Lung (tissue), 17 donors: ENCODE measurements at places on chromosomes 12 and 14. TPM values are rescaled to one million over a fixed set of nuclear protein-coding genes. Genes with fewer than 3 reads are reported as not detected.

DNA sequence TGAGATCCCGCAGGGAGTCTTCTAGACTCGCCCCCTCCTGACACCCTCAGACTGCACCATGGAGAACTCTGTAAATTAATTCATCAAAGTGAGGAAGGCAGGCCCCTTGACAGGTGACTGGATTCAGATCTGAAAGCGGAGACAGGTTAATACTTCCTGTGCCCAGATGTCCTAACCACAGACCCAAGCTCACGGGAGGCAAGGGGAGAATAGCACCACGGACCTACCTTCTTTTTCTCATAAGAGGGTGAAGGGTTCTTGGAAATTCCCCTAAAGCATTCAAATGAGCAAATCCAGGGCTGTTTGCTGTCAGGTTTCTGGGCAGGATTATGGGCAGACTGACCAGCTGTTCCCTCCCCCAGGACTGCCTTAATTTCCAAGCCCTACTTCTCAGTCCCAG lies 170.0 kb downstream of the ZFP36L1 start:
- H3K27ac ChIP-seq = no peak overlapping the region
- DNase-seq = no peak
- H3K4me3 ChIP-seq = no peak overlapping the region
- H3K27me3 ChIP-seq = no peaks in the 10 kb centered on the region
- no peaks in the 10 kb centered on the region for H3K36me3 ChIP-seq
- no peaks in the 10 kb centered on the region for H3K4me1 ChIP-seq

DNA sequence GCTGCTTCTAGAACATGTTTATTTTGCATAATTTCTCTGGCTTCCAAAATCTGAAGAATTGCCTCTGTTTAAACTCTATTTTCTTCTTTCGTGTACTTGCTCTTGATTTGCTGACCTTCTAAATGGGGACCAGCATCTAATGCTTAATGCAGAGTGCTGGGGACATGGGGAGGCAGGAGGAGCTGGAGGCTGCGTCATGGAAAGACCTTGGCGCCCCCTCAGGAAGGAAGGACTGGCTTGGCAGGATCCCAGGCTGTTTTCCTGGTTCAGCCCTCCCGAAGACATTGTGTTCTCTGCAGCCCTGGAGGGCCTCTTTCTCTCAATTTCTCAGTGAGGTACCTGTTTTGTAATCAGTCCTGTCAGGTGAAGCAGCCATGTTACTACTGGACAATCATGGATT lies 5.5 kb downstream of the PRKCH start:
- H3K4me3 ChIP-seq = no peak overlapping the region
- peaks cover 3% of the 10 kb centered on the region for H3K4me1 ChIP-seq
- peak; percentile 76 for DNase-seq
- no peaks in the 10 kb centered on the region for H3K27me3 ChIP-seq
- H3K36me3 ChIP-seq = no peaks in the 10 kb centered on the region

GRCh38 chr14:72608391-72609204 lies 285.3 kb downstream of the DPF3 start:
- no peaks in the 10 kb centered on the region for H3K36me3 ChIP-seq
- no peak for DNase-seq
- H3K4me1 ChIP-seq = peaks cover 7% of the 10 kb centered on the region

- no peaks in the 10 kb centered on the region for H3K36me3 ChIP-seq
- DNase-seq = no peak
- no peaks in the 10 kb centered on the region for H3K27me3 ChIP-seq
- peaks cover 6% of the 10 kb centered on the region for H3K4me1 ChIP-seq
These were observed 120.8 kb downstream of the DNAI7 start for GRCh38 chr12:25074113-25074512.

- peaks cover 28% of the 10 kb centered on the region for H3K4me1 ChIP-seq
- peak overlapping the region; percentile 89 for H3K27ac ChIP-seq
- H3K27me3 ChIP-seq = no peaks in the 10 kb centered on the region
- no peak overlapping the region for H3K4me3 ChIP-seq
- H3K36me3 ChIP-seq = no peaks in the 10 kb centered on the region
These were observed 3.1 kb downstream of the SINHCAF start for GRCh38 chr12:31322801-31323207.

DNA sequence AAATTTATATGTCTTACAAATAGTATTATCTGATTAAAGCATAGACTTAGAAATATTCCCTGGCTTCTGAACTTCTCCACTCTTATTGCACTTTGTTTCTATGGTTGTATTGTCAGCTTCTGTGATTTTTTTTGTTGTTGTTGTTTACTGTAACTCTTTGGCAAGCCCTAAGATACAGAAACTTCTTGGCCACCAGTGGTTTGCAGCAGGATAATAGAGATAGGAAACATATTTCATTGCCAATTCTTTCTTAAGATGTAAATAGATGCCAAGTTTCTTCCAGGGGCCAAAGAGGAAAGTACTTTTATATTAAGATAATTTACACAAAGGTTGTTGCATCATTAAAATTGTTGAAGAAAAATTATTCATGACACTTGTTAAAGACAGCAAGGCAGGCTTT lies 123.8 kb downstream of the PTPRB start:
- no peaks in the 10 kb centered on the region for H3K4me1 ChIP-seq
- H3K4me3 ChIP-seq = no peak overlapping the region
- H3K27me3 ChIP-seq = no peaks in the 10 kb centered on the region
- no peak overlapping the region for H3K27ac ChIP-seq

DNA sequence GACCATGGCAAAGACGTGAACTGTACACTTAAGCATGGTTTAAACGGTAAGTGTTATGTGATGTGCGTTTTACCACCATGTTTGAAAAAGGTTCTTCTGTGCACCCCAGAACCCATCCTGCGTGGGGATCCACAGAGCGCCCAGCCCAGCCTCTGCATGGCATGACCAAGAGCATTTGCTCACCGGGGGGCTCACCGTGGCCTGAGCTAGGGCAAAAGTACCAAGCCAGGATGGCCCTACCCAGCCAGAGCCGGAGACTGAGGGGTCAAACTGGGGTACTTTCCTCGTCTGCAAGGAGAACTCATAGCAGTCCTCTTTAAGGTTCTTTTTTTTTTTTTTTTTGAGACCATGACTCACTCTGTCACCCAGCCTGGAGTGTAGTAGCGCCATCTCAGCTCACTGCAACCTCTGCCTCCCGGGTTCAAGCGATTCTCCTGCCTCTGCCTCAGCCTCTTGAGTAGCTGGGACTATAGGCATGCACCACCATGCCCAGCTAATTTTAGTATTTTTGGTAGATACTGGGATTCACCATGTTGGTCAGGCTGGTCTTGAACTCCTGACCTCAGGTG lies 16.4 kb upstream of the ANKRD9 start:
- no peaks in the 10 kb centered on the region for H3K27me3 ChIP-seq
- H3K4me1 ChIP-seq = peaks cover 11% of the 10 kb centered on the region
- peak overlapping the region; percentile 1 for H3K27ac ChIP-seq
- no peaks in the 10 kb centered on the region for H3K36me3 ChIP-seq

The PMEL gene
- total RNA-seq = 0.43 TPM

- H3K36me3 ChIP-seq = no peaks in the 10 kb centered on the region
- H3K4me3 ChIP-seq = no peak overlapping the region
- no peak overlapping the region for H3K27ac ChIP-seq
- no peak for DNase-seq
- no peaks in the 10 kb centered on the region for H3K27me3 ChIP-seq
These were observed 51.3 kb downstream of the MON2 start for GRCh38 chr12:62517887-62518286.

GRCh38 chr14:76715101-76715500 lies 46.2 kb upstream of the VASH1 start:
- no peak for DNase-seq
- no peak overlapping the region for H3K4me3 ChIP-seq
- H3K36me3 ChIP-seq = no peaks in the 10 kb centered on the region
- H3K27ac ChIP-seq = peak overlapping the region; percentile 84

DNA sequence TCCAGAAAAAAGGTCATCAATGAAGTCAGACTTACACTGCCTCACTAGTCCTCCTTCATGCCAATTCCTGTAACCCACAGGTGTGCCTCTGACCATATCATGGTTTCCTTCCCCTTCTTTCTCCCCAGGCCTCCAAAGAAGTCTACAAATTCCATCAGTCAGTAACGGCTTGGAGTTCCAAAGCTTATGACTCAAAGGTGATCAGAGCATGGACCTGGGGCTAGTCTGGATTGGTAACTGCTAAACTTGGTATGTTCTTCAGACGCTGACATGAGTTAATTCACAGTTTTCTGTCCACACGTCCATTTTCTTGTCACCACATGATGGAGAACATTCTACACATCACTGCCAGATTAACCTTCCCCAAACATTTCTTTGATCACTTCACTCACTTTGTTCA lies 560.4 kb downstream of the ETNK1 start:
- no peaks in the 10 kb centered on the region for H3K36me3 ChIP-seq
- no peaks in the 10 kb centered on the region for H3K27me3 ChIP-seq
- H3K4me3 ChIP-seq = no peak overlapping the region
- no peak overlapping the region for H3K27ac ChIP-seq

The RNASE3 gene
- total RNA-seq = 0.31 TPM

DNA sequence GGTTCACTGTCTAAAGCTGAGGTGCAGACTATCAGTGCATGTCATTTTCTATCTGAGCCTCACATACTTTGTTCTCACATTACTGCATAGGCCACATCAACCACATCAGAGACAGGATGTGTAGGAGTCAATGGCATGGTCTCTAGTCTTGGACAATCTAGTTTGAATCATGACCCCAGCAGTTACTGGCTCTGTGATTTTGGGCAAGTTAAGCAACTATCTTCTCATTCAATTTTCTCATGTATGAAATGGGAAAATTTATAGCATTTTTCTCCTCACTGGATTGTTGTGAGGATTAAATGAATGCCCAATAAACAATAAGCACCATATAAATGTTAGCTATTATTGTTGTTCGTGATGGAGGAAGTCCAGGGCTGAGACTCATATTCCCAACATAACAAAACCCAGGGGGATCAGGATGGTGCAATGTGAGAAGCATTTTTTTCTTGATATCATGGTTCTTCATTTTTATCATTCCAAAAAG lies 432.6 kb downstream of the LRIG3 start:
- H3K36me3 ChIP-seq = no peaks in the 10 kb centered on the region
- no peak overlapping the region for H3K4me3 ChIP-seq
- no peaks in the 10 kb centered on the region for H3K4me1 ChIP-seq
- H3K27me3 ChIP-seq = no peaks in the 10 kb centered on the region

DNA sequence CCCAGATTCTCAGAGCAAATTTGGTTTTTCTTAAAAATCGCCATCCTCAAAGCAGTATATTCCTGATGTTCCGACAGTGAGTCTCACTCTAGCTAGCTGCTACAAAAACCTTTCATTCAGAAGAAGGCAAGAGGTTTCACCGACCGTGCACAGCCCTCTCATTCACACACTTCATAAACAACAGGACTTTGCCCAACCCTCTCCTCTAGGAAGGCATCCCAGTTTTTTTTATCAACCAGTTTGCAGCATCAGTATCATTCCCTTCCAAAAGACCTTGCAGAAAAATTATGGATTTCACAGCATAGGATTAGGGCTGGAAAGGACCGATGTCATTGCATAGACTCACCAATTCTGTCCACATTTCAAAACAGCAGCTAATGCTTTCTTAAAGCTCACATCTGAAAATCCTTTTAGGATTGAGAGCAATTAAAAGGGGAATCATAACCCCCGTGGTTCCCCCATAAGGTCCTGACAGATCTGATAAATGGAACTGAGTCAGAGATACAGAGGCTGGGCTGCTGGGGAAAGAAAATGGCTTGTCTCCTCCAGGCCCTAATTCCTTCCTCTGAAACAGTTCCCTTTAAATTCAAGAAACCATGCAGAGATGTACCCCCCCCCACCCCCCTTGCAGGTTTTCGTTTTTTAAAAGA lies 597 bp downstream of the SVOP start:
- no peaks in the 10 kb centered on the region for H3K27me3 ChIP-seq
- H3K27ac ChIP-seq = no peak overlapping the region
- H3K36me3 ChIP-seq = no peaks in the 10 kb centered on the region
- no peaks in the 10 kb centered on the region for H3K4me1 ChIP-seq

The SIX4 gene
- 7.1 TPM for total RNA-seq

GRCh38 chr12:117261247-117261646 lies 71.0 kb upstream of the FBXO21 start:
- no peaks in the 10 kb centered on the region for H3K36me3 ChIP-seq
- no peaks in the 10 kb centered on the region for H3K4me1 ChIP-seq
- no peak overlapping the region for H3K27ac ChIP-seq
- DNase-seq = no peak
- H3K27me3 ChIP-seq = no peaks in the 10 kb centered on the region

GRCh38 chr12:132661972-132662371 lies 25.2 kb downstream of the POLE start:
- no peaks in the 10 kb centered on the region for H3K27me3 ChIP-seq
- peaks cover 66% of the 10 kb centered on the region for H3K36me3 ChIP-seq
- H3K27ac ChIP-seq = no peak overlapping the region
- no peaks in the 10 kb centered on the region for H3K4me1 ChIP-seq
- H3K4me3 ChIP-seq = no peak overlapping the region

DNA sequence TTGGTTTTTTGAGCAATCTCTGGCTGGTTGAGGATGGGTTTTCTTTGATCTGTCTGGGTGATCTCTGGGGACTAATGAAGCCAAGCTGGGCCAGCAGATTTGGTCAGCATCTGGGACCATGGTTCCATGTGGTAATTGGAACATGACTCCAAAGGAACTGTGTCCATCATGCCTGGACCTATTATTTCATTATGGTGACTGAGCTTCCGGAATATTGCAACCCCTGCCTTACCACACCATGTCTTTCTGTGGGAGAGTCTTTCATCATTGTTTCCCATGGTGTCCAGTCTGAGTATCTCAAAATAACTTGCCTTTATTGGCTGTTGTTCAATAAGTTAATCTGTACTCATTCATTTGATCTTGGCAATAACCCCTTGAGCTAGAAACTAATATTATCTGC lies 624.9 kb upstream of the TBX3 start:
- H3K27me3 ChIP-seq = peaks cover 3% of the 10 kb centered on the region
- no peak for DNase-seq
- H3K36me3 ChIP-seq = no peaks in the 10 kb centered on the region
- no peak overlapping the region for H3K4me3 ChIP-seq
- H3K27ac ChIP-seq = no peak overlapping the region

The PLEKHH1 gene
- total RNA-seq = 2.9 TPM

The KRT71 gene
- not detected for total RNA-seq
